GM04503 (cell line): ENCODE measurements at places on chromosomes 4 and X.

DNA sequence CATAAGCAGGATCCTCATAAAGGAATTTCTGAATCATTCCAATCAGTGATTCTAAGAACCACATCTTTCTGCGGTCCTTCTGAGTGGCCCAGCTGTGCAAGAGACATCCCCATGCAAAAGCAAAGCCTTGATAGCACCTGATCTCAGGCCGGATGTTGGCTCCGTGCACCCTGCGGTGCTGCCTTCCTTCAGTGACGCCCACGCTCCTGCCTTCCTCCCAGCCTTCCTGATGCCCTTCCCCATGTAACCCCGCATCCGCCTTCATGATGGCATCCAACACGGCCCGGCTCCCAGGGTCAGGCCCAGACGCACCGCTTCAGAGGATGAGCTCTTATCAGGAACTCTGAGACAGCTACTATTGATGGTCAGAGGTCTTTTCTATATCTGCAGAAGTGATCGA is 20.4 kb upstream of the CYP4V2 start:
- DNase-seq: no peak

GRCh38 chr4:152971053-152971452 is 34.9 kb downstream of the FHDC1 start:
- no peak for DNase-seq

- no peak for DNase-seq
Observed at GRCh38 chrX:105126201-105126600, 94.3 kb downstream of the TEX13A start.

- no peak for DNase-seq
Observed at GRCh38 chrX:41960142-41960541, 36.8 kb upstream of the CASK start.

- DNase-seq: no peak
Observed at GRCh38 chr4:172489861-172490260, 676.7 kb downstream of the GALNTL6 start.

GRCh38 chrX:15971696-15972095 is 117.1 kb upstream of the AP1S2 start:
- DNase-seq: no peak

DNA sequence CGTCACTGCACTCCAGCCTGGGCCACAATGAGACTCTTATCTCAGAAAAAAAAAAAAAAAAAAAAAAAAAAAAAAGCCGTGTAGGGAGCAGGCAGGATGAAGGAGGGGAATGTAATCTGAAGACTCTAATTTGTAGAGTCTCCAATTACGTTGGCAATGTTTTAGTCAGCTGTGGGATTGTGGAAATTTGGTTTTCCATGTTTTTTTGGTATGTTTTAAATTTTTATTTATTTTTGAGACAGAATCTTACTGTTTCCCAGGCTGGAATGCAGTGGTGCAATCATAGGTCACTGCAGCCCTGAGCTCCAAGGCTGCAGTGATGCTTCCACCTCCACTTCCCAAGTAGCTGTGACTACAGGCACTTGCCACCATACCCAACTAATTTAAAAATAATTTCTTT is 56.5 kb downstream of the NSD2 start:
- no peak for DNase-seq

DNA sequence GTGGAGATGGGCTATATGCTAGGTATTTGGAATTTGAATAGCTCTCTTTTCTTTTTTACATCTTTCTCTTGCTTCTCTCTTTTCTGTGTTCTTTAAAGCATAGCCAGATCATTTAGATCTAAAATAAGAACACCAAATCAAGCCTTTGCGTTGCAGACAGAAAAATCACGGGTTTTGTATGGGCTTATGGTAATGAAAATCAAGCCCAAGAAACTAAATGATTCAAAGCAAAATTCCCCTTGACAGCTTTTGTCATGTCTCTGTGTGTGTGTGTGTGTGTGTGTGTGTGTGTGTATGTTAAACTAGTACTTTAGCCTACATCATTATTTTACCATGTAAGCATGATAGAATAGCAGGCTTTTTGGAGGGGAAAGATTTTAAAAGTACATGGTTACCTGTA is 1.8 kb upstream of the RASL11B start:
- no peak for DNase-seq

- no peak for DNase-seq
Observed at GRCh38 chrX:29851857-29852605, 363.3 kb upstream of the MAGEB2 start.

DNA sequence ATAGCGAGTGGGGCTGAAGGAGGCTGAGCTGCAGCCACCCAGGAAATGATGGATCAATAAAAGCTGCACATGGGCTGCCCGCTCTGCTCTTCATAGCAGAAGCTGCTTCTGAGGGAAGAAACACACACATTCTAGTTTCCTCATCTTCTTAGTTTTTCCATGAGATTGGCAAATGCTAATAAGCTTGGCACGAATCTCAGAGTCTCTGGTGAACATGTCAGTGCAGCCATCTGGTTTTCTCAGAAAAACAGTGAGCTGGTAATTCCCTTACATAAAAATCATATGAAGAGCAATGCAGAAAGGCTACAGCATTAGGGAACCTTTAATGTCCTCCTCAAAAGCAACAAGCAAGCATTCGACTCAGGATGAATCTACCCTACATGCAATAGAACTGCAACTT is 69.9 kb downstream of the GATB start:
- peak; percentile 26 for DNase-seq

DNA sequence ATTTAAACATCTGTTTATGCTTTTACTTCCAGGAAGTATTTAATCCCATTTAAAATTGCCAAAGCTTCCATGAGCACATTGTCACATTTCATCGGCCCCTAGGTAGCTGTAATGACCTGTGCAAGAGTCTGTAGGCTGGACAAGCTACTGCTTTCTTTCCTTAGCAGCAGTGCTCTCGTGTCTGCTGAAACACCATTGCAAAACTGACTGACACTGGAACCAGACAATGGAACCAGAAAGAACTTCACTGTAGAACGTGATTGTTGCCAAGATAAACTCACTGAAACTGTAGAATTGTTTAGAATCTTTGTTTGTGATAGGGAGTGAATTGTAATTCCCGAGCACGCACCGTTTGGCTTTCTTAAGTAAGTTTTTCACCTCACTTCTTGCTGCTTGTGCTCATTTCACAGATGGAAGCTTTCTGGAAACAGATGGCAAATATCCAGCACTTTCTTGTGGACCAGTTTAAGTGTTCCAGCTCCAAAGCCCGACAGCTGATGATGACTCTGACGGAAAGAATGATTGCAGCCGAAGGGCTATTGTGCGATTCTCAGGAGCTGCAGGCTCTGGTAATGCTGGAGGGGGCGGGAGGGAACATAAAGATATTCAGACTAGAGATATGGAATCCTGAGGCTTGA is 36.9 kb downstream of the EVC start:
- peak; percentile 94 for DNase-seq

DNA sequence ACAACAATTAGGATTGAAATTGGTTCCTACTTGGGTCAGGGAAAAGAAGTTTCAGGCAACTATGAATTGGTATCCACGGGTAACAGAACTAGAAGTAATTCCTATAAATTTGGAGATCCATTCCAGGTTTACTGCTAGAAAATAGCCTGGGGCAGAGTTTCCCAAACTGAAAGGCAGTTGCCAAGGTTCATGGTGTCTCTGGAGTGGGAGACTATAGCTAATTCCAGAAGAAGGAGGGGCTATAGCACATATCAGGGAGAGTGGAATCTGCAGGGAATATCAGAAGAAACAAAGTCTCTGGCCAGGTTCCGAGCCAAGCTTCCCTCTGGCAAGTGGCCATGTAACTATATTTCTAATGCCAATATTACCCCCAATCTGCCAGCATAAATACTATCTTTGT is 166.3 kb downstream of the GALNTL6 start:
- DNase-seq: no peak

DNA sequence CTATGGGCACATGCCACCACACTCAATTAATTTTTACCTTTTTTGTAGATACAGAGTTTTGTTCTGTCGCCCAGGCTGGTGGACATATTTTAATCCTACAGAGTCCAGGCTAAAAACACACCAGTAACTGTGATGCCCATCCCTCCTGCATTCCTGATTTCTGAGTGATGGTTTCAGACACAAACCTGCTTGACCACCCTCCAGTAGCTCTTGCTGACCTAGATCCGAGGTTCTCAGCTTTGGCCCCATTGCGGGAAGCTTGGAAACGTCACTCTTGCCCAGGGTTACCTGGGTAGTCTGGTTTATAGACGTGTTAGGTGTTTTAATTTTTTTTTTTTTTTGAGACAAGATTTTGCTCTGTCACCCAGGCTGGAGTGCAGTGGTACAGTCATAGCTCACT is 7.5 kb downstream of the CD99 start:
- no peak for DNase-seq

- DNase-seq: no peak
Observed at GRCh38 chr4:151067316-151067970, 32.0 kb upstream of the RPS3A start.

DNA sequence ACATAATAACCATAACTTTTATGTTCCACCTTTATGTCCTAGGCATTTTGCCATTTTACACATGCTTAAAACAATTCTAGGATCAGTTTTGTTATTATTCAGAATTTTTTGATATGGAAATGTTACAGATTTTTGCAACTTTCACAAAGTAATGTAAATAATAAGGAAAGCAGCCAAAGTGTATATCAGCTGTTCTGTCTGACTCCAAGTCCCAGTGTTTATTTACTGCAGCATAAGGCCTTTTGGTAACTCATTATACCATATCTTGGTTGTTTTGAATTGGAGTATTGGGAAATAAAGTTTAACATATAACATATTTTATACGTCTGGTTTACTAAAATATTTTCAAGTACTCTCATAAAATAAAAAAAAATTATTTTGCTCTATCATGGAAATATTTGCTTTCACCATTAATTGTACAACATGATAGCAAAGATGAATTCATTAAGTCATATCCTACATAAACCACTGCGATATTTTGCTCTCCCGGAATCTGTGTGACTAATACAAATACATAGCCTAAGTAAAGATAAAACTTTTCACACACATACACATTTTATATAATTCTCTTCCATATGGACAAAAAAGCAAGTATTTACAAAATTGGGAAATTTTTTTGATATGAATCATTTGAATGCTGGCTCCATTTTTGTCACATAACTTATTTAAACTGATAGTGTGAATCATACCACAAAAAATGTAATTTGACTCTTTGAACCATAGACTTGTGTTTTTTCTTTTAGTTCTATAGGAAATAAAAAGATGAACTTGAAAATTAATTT is 399.0 kb downstream of the PABPC4L start:
- no peak for DNase-seq

DNA sequence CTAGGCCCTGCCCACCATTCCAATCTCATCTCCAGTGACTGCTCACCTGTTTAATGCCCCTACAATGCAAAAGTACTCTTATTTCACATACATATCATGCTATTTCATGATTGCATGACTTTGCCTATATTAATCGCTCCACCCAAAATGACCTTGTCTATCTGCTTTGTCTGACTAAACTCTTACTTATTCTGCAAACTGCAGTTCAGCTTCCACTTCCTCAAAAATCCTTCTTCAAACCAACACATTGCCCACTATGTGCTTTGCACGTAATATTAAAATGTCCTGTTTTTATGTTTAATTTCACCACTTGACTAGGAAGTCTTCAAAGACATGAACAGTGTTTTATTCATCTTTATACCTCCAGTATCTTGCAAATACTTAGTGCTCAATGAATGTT is 229.6 kb downstream of the OPHN1 start:
- no peak for DNase-seq

DNA sequence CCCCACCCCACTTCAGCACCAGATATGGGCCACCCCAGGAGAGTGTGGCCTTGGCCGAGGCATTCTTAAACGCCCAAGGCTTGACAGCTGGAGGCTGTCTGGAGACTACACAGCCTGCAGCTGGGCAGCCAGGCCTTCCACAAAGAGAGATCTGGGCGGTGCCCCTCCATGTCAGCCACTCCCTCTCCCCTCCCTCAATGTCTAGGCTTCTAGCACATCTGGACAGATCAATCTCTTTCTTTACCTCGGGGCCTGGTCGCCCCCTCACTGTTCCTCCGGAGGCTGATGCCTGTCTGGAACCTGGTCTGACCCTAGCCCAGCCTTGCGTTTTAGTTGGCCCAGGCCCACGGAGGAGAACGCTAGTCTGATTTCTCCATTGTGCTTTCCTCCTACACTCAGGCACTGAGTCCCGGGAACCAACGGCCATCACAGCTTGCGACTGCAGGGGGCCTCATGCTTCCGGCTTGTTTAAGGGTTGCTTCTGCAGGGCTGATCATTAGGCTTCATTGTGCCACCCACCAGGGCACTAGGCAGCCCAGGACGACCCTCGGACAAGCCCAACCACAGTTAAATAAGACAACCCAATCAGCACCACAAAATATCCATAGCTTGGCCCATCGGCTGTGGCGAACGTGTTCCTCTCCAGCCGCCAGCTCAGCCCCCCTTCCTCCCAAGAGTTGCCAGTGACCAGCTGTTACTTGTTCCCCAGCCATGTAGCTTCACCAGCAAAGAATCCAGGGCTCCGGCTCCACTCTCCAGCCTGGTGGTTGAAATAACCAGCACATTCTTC is 200.6 kb downstream of the BCOR start:
- peak; percentile 34 for DNase-seq

- DNase-seq: no peak
Observed at GRCh38 chr4:896216-896615, 35.9 kb downstream of the GAK start.

GRCh38 chr4:154586296-154587033 is 4.1 kb downstream of the FGA start:
- no peak for DNase-seq

- DNase-seq: no peak
Observed at GRCh38 chr4:110735686-110736085, 112.8 kb upstream of the PITX2 start.

DNA sequence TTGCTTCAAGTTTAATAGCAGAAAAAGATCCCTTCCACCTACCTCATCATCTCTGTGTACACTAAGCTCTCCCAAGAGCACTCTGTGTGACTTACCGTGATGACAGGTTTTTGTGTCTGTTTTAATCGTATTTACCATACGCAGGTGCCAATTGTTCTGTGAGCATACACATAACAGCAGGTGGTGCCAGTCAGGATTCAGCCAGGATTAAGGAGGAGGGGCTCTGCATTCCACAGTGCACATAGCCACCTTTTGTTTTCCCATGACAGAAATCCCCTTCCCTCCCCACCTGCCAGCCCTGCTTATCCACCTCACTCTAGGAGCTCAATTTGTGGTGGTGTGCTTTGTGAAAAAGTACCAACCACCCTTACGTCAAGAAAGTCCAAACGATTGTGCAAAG is 14.8 kb downstream of the ANK2 start:
- DNase-seq: no peak

DNA sequence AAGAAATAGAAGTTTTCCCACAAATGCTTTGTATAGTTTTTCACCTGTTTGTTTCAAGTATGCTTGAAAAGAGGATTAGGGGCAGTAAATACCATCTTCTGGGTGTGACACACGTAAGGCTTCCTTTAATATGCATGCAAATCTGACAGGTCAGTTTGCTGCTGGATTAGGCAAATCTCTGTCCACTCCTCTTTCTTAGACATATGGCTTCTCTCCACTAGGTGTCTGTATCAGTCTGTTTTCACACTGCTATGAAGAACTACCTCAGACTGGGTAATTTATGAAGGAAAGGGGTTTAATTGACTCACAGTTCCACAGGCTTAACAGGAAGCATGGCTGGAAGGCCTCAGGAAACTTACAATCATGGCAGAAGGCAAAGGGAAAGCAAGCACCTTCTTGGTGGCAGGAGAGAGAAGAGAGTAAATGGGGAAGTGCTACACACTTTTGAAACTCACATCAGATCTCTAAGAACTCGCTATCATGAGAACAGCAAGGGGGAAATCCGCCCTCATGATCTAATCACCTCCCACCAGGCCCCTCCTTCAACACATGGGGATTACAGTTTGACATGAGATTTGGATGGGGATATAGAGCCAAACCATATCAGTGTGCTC is 66.9 kb downstream of the TAB3 start:
- DNase-seq: no peak

- no peak for DNase-seq
Observed at GRCh38 chr4:65635051-65635821, 35.1 kb downstream of the EPHA5 start.
